ENCODE measurements at places on chromosomes 5 and 9.

GRCh38 chr5:94197970-94198369, 420.4 kb downstream of the KIAA0825 start:
- DNase-seq, result no peak

DNA sequence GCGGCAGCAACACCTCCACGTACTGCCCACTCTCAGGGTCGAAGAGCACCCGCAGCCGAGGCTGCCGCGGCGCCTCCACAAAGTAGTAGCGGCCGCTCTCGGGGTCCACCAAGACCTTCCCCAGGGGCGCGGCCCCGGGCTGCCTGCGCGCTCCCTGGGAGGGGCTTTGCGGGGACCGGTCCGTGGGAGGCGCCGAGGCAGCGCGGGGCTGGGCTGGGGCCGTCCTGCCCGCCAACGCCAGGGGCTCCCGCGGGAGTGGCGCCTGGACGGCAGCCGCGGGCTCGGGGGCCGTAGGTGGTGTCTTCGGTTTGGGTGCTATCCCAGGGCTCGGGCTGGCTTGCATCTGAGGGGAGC, 2.6 kb upstream of the MZB1 start:
- DNase-seq, result no peak

- no peak for DNase-seq
Measured at GRCh38 chr5:80068775-80069174, 33.6 kb downstream of the THBS4 start.

DNA sequence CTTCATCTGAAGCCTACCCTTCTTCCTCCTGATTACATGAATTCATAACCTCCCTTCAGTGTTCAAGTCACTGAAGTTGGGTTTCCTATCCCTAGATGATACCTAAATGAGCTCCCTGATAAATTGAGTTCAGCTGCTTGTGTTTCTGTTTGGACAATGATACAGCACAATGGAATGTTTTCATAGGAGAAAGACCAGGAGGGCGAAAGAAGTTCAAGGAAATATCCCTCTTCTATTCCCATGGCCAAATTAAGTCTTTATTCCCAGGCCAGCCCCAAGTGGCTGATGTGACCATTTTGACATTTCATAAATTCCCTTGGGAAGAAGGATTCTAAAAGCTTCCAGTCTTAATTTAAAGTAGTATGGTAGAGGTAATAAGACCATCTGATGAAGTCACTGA, 555.8 kb upstream of the CLINT1 start:
- no peak for DNase-seq

DNA sequence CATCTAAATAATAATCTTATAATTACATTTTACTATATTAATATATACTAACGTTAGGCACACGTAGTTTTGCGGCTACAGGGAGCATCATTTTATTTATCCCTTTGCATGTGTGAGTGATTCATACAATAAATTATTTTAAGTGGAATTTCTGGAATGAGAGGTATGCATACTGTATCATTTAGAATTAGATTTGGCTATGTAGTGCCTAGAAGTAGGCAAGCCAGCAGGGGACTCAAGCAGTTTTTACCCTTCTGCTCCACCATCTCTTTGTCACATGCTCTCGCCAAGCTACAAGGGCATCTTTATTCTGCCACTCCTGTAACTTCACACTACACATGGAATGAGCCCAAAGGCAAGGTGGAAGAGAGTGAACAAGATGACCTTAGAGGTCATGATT, 60.8 kb downstream of the MEGF10 start:
- no peak for DNase-seq

DNA sequence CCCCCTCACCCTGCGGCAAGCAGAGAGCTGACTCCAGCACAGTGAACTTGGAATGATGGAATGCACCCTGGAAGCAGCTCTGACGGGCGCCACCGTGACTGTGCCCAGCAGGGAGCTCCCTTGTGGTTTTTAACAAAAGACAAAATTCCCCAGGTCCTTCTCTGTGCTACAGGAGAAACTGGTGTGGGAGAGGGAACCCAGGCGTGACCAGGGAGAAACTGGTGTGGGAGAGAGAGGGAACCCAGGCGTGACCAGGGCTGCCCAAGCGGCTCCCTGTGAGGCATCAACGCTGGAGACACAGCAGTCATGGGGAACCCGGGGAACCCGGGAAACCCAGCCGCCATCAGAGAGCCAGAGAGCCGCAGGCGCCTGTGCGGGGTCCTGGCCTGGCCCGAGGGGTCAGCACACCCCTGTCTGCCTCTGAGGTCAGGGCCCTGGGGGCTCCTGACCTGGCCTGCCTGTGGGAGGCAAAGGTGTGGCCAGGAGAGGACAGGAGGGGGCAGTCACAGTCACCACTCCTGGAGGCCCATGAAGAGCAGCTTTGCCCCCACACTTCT, 3.1 kb upstream of the AHRR start:
- no peak for DNase-seq

DNA sequence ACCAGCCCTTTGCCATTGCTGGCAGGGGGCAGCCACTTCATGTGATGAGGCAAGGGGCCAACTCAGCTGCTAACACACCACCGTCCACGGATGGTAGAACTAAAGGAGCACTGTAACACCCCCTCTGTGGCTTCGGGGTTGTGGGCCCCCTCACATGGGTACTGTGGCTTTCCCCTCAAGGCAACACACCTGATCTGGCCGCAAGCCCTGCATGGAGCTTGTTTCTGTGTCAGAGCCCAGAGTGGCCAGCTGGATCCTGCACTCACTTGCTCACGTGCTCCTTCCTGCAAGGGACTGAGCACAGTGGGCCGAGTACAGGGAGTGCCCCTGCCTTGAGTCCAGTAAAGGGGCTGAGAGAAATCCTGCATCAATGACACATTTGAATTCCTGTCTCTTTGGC, 507.4 kb upstream of the SMC2 start:
- no peak for DNase-seq

DNA sequence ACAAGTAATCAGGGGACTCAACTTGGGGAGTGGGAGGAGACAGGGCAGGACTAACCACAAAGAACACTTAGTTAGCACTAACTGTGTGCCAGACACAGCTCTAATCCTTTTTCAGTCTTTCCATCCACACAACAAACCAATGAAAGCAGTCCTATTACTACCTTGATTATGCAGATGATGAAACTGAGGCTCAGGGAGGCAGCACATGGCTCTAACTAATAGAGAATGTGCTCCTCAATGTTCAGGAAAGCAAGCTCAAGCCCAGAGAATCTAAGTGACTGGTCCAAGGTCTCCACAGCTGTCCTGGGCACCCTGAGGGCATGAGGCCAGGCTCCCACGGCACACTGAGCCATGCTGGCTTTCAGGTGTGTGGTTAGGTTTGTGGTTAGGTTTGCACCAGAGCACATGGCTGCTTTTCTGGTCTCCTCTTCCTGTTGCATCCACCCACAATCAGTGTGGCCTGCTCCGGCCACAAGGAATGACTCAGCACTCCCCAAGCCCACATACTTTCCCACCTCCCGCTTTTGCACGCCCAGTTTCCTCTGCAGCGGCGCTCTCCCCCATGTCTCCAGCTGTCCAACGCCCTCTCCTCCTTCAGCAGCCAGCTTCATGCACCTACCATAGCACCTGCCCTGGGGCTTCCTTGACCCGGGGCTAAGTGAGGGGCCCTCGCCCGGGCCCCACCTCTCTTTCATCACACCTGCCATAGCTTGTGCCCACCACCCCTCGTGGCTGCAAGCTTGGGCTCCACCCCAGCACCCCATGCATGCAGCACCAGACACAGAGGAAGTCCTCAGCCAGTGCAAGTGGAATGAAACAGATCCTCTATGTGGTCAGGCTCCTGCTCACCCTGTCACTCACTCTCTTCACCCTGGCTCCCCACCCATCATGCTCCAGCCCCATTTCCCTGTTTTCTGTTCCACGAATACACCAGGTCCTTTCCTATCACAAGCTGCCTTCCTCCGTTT, 133.1 kb downstream of the GABBR2 start:
- peak; percentile 9 for DNase-seq

DNA sequence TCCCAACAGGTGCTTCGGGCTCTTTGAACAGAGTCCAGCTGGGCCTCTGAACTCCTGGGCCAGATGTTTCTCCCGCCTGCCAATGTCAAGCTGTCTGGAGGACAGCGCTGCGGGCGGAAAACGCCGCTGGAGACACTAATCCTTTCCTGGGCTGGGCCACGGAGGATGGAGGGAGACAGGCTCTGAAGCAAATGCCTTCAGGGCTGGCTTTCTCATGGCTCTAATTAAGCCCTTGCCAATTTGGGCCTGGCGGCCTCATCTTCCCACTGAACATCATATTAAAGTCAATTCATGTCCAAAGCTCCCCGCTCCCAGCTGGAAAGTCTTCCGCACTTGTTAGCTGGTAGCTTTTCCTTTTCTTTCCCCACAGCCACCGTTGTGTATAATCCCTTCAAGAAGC, 72.7 kb downstream of the NTNG2 start:
- DNase-seq, result no peak

- no peak for DNase-seq
Measured at GRCh38 chr5:42620579-42621216, 135.9 kb upstream of the CCDC152 start.

GRCh38 chr5:175279506-175279905, 164.5 kb downstream of the DRD1 start:
- DNase-seq, result no peak

- DNase-seq, result no peak
Measured at GRCh38 chr5:16659536-16659935, 42.7 kb upstream of the RETREG1 start.

- DNase-seq, result peak; percentile 82
Measured at GRCh38 chr5:142807372-142807911, 37.3 kb downstream of the ARHGAP26 start.

DNA sequence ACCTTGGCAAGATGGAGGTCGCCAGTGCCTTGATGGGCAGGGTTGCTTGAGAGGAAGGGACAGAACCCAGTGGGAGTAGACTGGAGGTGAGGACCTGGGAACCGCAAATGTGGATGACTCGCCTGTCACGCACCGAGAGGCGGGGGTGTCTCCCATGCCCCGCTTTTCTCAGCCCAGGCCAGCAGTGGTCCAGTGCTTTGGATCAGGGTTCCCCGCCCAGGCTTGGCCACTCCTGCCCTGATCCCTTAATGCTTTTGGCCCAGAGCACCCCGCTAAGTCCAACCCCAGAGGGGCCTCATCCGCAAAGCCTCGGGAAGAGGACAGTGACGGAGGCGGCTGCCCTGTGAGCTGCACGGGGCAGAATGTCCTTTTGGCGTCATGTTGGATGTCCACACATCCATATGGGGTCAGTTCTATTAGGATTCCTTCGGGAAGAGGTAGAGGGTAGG, 2.4 kb downstream of the MRPS2 start:
- no peak for DNase-seq

DNA sequence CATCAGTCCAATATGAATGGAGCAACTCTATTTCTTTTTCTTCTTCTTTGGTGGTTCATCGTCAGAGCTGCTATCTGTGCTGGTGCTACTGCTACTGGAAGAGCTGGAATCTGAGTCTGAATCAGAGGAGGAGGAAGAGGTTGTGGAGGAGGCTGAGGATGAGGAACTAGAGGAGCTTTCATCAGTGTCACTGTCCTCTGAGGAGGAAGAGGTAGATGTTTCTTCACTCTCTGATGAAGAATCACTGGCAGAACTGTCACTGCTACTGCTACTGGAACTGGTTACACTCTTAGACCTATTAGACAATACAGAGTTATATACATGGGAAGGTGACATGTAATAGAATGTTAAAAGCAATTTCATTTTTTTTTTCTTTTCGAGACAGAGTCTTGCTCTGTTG, 27.8 kb downstream of the ZCCHC10 start:
- DNase-seq, result peak; percentile 9

GRCh38 chr5:80060966-80061365, 25.8 kb downstream of the THBS4 start:
- DNase-seq, result no peak

- DNase-seq, result no peak
Measured at GRCh38 chr5:53874409-53874808, 314.0 kb downstream of the NDUFS4 start.

- no peak for DNase-seq
Measured at GRCh38 chr5:24497145-24497544, 147.6 kb downstream of the CDH10 start.

DNA sequence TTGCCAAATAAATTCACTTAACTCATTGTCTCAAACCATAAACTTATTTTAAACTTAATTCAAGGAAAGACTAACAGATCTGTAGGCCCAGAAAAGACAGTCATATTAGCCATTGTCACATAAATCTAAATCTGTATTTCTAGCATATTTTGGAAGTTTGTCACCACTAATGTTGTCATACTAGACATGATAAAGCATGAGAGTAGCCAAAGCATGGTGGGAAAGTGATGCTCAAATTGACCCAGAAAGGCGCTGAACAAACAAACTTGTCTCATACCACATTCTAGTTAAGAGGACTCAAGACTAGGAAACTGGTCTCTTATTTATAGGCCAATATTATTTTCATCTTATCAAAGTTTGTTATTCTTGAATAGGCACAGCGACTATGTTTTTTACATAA, 99.4 kb downstream of the VCAN start:
- DNase-seq, result no peak

- no peak for DNase-seq
Measured at GRCh38 chr5:181212934-181213333, 7.9 kb upstream of the TRIM7 start.

DNA sequence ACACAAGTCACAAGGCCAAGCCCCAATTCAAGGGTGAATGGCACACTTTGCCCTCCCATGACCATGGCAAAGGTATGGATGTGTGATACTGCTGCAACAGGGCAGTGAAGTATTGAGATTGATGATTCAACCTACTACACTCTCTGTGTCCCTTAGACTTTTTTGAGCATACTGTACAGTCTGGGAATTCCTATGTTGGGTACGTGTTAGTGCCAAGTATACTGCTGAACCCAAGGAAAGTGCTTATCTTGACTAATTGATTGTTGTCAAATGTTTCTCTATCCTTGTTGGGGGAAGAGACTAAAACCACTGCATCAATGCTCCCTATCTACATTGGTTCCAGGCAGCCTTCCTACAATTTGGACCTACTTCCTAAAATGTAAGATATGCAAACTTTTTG, 93.7 kb downstream of the NDFIP1 start:
- no peak for DNase-seq

- DNase-seq, result no peak
Measured at GRCh38 chr5:84239494-84239893, 145.2 kb downstream of the EDIL3 start.

DNA sequence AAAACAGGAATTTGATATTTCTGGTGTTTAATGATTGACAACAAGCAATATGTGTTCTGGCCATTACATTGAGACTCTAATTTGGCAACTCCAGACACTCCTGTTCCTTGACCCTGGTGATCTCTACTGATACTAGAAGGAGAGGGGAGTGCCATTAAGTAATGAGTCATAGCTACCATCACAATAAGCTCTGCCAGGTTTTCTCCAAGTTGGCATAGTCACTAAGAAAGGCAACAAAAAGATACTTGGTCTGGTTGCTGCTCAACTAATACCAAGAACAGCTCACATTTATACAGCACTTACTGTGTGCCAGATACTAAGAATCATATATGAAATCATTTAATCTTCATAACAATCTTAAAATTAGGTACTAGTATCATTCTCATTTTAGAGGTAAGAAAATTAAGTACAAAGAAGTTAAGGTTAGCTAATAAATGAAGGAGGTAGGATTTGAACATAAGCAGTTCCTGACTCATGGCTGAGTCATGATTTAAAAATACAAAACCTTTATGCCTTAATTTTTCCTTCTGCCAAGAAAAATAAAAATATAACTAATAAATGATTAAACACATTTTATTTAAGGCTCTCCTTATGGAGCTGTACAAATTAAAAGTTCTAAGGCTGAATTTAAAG, 19.9 kb upstream of the PRXL2C start:
- DNase-seq, result no peak

Data from CD14-positive monocyte (primary cell).